Left renal cortex interstitium (tissue), 4 donors: ENCODE measurements at places on chromosomes 13 and 19. TPM values are rescaled to one million over a fixed set of nuclear protein-coding genes. Genes with fewer than 3 reads are reported as not detected.

- no peak for DNase-seq
Observed at GRCh38 chr13:62524061-62524460, 1108.4 kb upstream of the PCDH20 start.

ADGRE3 gene
- polyA plus RNA-seq: not detected

CEACAM3 gene
- polyA plus RNA-seq: not detected

DNA sequence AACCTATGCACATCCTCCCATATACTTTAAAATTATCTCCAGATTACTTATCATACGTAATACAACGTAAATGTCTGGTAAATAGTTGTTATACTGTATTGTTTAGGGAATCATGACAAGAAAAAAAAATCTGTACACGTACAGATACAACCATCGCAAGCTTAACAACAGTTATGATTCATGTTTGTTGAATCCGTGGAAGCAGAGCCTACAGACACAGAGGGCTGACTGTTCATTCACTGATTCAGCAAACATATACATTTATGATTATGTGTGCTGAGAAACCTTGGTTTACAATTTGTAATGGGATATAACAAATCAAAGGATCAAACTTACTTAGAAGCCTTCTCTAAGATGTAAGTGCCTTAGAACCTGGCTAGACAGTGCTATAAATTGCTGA is 1.5 kb downstream of the ZNF260 start:
- no peak for DNase-seq

GRCh38 chr19:47003611-47004465 is 15.8 kb upstream of the NPAS1 start:
- no peak for DNase-seq

- no peak for DNase-seq
Observed at GRCh38 chr13:110448677-110449076, 112.8 kb downstream of the RAB20 start.

- DNase-seq: no peak
Observed at GRCh38 chr13:113528813-113529180, 38.3 kb upstream of the DCUN1D2 start.

APOC1 gene
- polyA plus RNA-seq: 10.0 TPM

ELANE gene
- polyA plus RNA-seq: 0.36 TPM
